Smooth muscle cell of the umbilical artery (primary cell): ENCODE measurements at places on chromosomes 7 and 10. TPM values are rescaled to one million over a fixed set of nuclear protein-coding genes. Genes with fewer than 3 reads are reported as not detected.

Gene EN2
- under 0.01 TPM in 1 of 2 replicates, not detected in the other for total RNA-seq

Gene TMEM130
- total RNA-seq, result 0.30 and 0.88 TPM in 2 replicates

Gene FAM25C
- not detected in 2 replicates for total RNA-seq

Gene FFAR4
- not detected in 2 replicates for total RNA-seq

Gene MRLN
- total RNA-seq, result not detected in 2 replicates

Gene KLF14
- under 0.01 TPM in 1 of 2 replicates, not detected in the other for total RNA-seq

Gene NRAP
- total RNA-seq, result not detected in 2 replicates

Gene TMEM196
- total RNA-seq, result not detected in 2 replicates

Gene CDK13
- 72.0 and 72.8 TPM in 2 replicates for total RNA-seq

Gene ST8SIA6
- 0.14 TPM in 1 of 2 replicates, not detected in the other for total RNA-seq

Gene HTR5A
- total RNA-seq, result not detected in 2 replicates

Gene C10orf67
- total RNA-seq, result 0.18 TPM in 1 of 2 replicates, not detected in the other

Gene TUBB8
- not detected in 2 replicates for total RNA-seq

Gene ANKRD61
- 0.23 TPM in 1 of 2 replicates, not detected in the other for total RNA-seq

Gene DOCK4
- total RNA-seq, result 4.8 and 14.4 TPM in 2 replicates

Gene GRM3
- total RNA-seq, result not detected in 2 replicates

Gene EIF3B
- 205 and 273 TPM in 2 replicates for total RNA-seq

Gene LRGUK
- total RNA-seq, result under 0.01 and 0.09 TPM in 2 replicates

Gene RPEL1
- 0.09 TPM in 1 of 2 replicates, not detected in the other for total RNA-seq

Gene OPN4
- 0.14 TPM in 1 of 2 replicates, not detected in the other for total RNA-seq

Gene IQUB
- 0.51 and 0.89 TPM in 2 replicates for total RNA-seq

Gene INPP5A
- total RNA-seq, result 34.7 and 37.8 TPM in 2 replicates

Gene LMTK2
- total RNA-seq, result 8.3 and 14.4 TPM in 2 replicates

Gene CARD11
- total RNA-seq, result 2.8 and 3.0 TPM in 2 replicates
